ENCODE measurements at places on chromosomes 11 and 22.

GRCh38 chr11:57644748-57645688 lies 4.7 kb downstream of the YPEL4 start:
- peak; percentile 85 for DNase-seq

- peak; percentile 46 for DNase-seq
These were observed 145.8 kb upstream of the ARHGAP20 start for GRCh38 chr11:110857892-110858546.

DNA sequence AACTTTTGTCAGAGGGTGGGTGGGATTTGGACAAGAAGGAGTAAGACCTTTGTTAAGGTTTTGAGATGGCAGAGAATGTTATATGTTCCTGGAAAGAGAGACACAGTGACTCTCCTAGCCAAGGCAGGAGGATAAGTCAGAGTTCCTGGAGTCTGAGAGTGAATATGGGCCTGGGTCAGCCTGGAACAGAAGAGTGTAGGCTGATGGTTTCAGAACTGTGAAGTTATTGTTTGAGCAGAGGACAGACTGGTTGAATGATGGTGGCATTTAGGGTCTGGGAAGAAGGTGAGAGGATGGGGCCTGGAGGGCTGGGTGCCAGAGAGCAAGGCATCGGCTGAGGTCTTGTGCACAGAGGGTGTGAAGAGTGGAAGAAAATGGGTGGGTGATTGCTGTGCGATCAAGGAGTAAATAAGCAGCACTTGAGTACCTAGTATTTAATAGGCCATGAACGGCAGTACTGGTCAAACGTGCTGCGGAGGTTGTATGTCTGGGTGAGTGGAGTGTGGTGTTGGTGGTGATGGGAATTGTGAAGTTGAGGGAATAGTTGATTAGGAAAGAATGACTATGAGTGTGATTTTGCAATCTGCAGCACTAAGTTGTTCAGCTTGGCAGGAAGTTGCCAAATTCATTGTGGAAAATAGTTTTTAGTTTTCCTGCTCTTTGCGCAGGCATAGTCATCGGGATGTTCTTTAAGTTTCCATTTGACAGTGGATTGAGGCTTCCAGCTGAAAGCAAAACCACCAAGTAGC lies 1.8 kb downstream of the PANX1 start:
- DNase-seq, result peak; percentile 84

GRCh38 chr11:78170413-78170812 lies 18.0 kb downstream of the KCTD21 start:
- no peak for DNase-seq

DNA sequence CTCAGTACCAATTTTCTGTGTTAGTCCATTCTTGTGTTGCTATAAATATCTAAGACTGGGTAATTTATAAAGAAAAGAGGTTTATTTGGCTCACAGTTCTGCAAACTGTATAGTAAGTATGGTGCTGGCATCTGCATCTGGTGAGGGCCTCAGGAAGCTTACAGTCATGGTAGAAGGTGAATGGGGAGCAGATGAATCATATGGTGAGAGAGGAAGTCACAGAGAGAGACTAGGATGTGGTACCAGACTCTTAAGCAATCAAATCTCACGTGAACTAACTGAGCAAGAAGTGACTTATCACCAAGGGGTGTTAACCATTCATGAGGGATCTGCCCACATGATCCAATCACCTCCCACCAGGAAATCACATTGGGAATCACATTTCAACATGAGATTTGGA lies 60.8 kb upstream of the ZBED5 start:
- DNase-seq, result no peak
